Activated CD4-positive, alpha-beta T cell treated with anti-CD3 and anti-CD28 coated beads for 48 hours (primary cell): ENCODE measurements at places on chromosomes 1 and 21.
A peak's percentile ranks its signal among the peaks of the same experiment; 100 is the strongest.

DNA sequence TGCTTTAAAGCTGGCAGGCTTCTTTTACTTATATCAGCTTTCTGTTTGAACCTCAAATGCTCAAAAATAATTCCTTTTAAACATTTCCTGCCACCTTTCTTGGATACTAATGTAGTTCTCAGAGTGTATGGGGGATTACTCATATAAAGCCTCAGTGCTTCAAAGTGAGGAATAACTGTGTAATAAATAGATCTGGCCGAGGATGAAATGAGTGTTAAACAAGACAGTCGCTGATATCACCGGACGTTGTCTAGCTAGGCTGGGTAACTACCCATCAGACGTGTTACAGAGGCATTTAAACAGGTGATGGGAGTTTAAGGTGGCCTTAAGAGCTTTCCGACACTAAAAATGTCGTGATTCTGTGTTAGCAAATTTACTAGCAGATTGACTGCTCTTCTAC, 53.1 kb downstream of the VANGL2 start:
- no peak for DNase-seq

DNA sequence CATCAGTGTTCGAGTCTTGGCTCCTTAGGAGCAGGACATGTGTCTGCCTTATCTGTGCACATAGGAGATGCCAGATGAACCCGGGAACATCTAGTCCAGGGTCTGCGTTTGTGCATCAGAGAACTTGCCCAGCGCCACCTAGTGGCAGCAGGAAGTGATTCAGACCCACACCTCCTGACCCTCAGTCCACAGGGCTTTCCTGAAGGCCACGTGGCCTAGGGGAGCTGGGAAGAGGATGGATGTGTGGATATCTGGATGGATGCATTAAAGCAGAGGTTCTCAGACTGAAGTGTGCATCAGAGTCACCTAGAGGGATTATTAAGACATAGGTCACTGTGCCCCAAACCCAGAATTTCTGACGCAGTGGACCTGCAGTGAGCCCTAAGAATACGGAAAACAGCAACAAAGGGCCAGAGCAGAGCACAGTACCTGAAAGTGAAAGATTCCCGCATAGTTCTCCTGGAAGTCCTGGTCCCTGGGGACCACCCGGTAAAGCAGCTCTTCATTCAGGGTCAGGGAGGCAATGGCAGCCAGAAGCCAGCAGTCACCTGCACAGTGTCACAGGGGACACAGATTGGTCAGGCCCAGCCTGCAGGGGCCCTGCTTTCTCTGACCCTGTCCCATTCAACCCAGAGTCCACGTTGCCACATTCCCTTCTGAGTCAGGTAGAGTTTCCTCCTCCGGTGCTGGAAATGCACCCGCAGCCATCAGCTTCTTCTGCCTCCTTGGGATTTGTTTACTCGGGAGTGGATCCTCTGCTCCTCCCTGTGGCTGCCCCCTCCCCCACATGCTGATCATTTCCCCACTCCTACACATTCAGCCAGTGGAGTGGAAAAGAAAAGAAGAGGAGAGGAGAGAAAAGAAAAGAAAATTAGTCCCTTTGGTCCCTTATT, 37.0 kb downstream of the CAPN8 start:
- DNase-seq = peak; percentile 66

DNA sequence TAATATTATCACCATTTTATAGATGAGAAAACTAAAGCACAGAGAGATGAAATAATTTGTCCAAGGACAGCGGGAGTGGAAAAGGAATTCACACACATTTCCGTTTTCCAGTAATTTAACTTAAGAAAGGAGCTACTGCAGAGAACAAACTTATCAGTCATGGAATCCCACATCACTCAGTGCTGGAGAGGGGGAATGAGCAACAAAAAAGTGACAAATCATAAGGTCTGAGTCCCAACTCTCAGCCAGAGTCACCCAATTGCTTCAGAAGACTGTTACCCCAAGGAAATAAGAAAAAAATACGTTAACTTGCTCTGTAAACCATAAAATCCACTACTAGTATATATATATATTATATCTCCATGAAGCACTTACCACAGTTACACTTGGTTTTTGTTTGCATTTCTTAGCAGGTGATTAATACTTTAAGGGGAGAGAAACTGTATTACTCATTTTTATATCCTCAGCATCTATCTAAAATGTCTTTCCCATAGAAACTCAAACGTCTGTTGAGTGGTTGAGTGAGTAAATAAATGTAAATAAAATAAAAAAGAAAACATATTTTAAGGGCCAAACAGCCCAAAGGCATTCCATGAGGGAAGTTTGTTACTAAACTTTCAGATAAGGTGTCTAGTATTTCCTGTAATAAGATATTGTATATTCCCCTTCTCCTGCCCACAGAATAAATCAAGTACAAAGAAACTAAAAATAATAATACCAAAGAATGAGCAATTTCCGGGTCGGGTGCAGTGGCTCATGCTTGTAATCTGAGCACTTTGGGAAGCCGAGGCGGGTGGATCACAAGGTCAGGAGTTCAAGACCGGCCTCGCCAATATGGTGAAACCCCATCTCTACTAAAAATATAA, 76.8 kb downstream of the SLC45A1 start:
- DNase-seq = peak; percentile 65

GRCh38 chr1:68103011-68103545, 52.7 kb upstream of the DIRAS3 start:
- DNase-seq = no peak

GRCh38 chr1:197781968-197782721, 6.9 kb upstream of the DENND1B start:
- no peak for DNase-seq

DNA sequence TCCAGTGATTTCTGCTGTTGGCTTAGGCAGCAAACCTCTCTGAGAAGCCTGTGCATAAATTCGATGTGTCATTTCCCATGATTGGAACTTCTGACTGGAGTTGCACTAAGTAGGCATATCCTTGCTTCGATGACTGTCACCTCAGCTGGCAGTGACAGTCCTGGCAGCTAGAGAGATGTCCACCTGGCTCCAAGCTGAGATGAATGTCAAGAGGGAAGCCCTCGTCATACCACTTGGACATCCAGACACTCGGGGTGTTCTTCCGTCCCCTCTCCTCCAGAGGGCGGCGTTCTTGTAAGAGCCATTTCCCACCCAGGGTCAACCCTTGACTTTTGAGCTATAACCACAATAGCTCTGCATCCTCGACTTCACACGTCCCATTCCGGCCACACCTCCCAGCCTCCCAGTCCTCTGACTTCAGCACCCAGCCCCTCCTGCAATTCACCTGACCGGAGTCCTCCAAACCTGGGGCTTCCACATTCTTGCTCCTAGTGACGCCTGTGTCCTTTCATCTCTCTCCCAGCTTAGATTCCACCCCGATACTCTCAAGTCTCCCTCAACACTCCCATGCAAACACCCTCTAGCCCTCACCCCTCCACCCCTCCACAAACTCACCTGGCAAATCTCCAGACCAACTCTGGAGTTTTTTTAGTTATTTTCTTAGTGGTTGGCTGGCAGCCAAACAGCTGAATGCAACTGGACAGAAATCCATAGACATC, 17.3 kb downstream of the CA6 start:
- DNase-seq = peak; percentile 74

- DNase-seq = no peak
Observed at GRCh38 chr1:60942896-60943638, 139.3 kb upstream of the NFIA start.

DNA sequence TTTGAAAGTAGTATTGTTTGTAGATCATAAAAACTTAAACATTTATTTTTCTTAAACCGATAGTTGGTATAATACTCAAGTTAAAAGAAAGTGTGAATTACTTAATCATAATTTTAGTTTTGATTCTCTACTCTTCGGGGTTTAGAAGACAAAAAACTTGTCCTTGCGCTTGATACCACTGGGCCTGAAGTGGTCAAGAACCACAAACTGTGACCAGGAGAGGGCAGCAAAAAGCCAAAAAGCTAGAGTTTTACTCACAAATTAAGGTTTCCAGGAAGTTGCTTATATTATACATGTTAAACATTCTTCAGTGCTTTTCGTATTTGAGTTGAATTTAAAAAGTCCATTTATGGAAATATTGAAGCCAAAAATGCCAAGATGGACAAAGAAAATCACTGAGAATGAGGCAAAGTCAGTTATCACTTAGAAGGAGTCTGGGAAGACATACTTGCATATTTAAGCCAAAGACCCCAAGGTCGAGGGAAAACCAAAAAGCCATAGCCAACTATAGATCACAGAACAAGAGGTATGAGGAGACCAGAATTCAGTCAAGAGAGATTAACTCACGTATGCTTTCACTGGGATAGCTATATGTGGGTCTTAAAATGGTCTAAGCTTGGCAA, 34.2 kb downstream of the EFCAB7 start:
- DNase-seq = peak; percentile 41

DNA sequence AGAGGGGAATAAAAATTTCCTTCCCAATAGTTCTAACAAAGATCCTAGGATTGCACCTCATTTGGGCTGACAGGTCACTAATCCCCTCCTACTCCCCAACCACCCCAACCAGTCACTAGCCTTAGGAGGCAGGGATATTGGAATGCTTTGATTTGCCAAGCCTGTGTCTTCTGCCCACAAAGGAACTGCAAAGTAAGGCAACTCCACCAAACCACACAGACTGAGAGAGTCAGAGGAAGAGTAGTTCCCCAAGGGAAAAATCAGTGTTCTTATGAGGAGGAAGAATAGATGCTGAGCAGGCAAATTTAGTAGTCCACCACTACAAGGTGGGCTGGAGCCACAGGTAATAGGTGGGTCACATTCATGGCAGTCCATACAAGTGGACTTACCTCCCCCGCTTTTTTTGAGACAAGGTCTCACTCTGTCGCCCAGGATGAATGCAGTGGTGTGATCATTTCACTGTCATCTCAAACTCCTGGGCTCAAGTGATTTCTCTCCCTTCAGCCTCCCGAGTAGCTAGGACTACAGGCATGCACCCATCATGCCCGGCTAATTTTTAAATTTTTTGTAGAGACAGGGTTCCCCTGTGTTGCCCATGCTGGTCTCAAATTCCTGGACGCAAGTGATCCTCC, 3.7 kb upstream of the TMEM39B start:
- DNase-seq = no peak

DNA sequence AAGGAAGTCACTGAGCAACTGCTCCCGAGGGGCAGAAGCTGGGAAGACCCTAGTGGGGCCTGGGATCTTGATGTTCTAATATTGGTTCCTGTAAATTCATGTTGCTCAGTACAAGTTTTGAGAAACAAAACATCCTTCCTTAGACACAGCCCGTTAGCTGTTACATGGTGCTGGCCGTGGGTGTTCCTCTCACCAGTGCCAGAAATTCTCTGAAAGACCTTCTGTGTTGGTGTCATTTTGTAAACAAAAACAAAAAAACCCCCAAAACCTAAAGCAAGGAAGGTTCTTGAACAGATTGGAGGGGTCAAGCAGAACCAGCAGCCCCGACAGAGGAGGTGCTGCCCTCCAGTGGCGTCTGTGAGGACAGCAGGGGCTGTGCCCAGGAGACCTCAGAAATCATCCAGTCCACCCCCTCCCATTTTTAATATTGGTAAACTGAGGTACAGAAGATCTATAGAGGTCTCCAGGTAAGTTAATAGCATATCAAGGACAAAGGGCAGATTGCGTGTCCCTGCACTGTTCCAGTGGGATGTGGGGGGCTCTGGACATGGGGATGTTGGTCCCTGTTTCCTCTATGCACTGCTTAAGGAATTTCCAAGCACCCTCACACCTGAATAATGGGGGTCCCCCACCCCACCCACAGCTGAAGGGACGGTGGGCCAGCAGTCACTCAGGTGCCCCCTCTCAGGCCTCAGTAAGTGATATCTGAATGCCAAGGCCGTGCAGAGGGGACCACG, 38.2 kb downstream of the SLC2A7 start:
- peak; percentile 76 for DNase-seq

- no peak for DNase-seq
Observed at GRCh38 chr1:87202451-87202850, 126.2 kb upstream of the LMO4 start.

DNA sequence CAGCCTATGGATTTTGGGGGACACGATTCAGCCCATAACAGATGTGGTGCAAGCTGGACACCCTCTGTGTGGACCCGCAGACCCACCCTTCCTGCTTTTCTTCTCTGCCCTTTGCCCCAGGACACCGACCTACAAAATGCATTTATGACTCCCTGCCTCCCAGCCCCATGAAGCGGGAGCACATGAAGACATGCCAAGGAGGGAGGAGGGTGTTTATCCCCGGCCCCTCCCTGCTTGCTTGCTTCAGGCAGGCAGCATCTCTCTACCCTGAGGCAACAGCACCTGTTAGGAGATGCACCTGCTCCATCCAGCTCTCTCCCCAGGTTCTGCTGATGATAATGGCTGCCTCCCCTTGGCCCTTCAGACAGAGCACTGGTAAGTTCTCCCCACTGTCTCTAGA, 187.5 kb downstream of the PSMG1 start:
- no peak for DNase-seq

- DNase-seq = no peak
Observed at GRCh38 chr21:44778094-44778493, 23.5 kb downstream of the UBE2G2 start.

GRCh38 chr21:34570313-34570712, 44.6 kb downstream of the RCAN1 start:
- no peak for DNase-seq

DNA sequence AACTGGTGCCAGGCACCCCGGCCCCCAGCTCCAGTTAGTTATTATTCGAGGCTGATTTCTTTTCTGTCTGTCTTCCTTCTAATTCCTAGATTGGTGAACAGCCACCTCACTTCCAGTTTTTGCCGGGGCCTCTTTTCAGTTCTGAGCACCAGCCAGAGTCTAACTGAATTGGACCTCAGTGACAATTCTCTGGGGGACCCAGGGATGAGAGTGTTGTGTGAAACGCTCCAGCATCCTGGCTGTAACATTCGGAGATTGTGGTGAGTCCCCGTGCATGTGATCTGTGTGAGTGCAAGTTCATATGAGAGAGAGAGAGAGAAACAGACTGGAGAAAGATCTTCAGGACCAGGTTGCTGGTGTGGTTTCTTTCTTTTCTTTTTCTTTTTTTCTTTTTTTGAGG, 13.5 kb downstream of the NLRP3 start:
- DNase-seq = no peak

DNA sequence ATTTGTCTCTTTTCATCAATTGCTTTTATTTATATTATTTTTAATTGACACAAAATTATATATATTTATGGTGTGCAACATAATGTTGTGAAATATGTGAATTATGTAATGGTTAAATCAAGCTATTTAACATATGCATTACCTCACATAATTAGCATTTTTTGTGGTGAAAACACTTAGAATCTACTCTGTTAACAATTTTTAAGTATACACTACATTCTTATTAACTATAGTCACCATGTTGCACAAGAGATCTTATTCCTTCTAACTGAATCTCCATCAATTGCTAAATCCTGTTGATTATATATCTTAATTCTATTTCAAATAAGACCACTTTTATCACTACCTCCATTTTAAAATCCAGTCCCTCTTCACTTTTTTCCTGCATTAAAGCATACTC, 42.5 kb downstream of the PLPPR5 start:
- DNase-seq = no peak

DNA sequence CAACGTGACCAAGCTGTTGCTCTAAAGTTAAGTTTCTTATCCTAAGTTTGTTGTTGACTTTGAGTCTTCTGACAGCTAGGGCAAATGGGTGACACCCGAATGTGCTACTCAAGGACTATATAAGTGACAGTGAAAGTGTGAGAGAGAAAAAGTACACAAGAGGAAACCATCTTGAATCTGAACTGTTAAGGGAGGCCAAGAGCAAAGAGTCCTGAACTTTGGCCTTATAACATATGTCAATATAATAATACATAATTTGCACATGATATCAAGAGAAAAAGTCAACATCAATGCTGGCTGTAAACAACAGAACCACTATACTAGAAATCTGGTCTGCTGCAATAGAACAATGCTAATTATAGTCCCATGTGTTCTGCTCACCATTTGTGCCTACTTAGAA, 29.5 kb downstream of the SYNJ1 start:
- DNase-seq = no peak
